Omental fat pad (tissue), 4 donors: ENCODE measurements at places on chromosomes 7 and 10. TPM values are rescaled to one million over a fixed set of nuclear protein-coding genes. Genes with fewer than 3 reads are reported as not detected.

The PRSS2 gene
- not detected for total RNA-seq

The MRC1 gene
- total RNA-seq: 140 TPM

The CYP3A5 gene
- 6.2 TPM for total RNA-seq

The GLI3 gene
- 10.0 TPM for total RNA-seq

The CPN1 gene
- not detected for total RNA-seq

The POU6F2 gene
- total RNA-seq: 0.56 TPM

The HOXA1 gene
- total RNA-seq: 0.75 TPM

The UTF1 gene
- not detected for total RNA-seq

The PRLHR gene
- not detected for total RNA-seq

The OPN4 gene
- 1.1 TPM for total RNA-seq

The SYT15B gene
- 9.3 TPM for total RNA-seq

The HGF gene
- 12.0 TPM for total RNA-seq

The TBX20 gene
- total RNA-seq: not detected

The UNCX gene
- not detected for total RNA-seq

The CDH23 gene
- total RNA-seq: 26.8 TPM

The RHOBTB1 gene
- total RNA-seq: 34.8 TPM

The SFMBT2 gene
- total RNA-seq: 7.9 TPM

The ZNF33B gene
- 8.5 TPM for total RNA-seq

The SORBS1 gene
- 120 TPM for total RNA-seq

The OIT3 gene
- not detected for total RNA-seq

The SPDYE2B gene
- total RNA-seq: not detected

The PRSS37 gene
- not detected for total RNA-seq

The SPDYE1 gene
- not detected for total RNA-seq

The NPSR1 gene
- total RNA-seq: not detected

The CCL24 gene
- 2.5 TPM for total RNA-seq

The PLXNA4 gene
- total RNA-seq: 37.1 TPM

The HYAL4 gene
- not detected for total RNA-seq

The LRRC17 gene
- total RNA-seq: 0.69 TPM

The TMEM213 gene
- total RNA-seq: not detected

The LEP gene
- total RNA-seq: 306 TPM

The GBX1 gene
- not detected for total RNA-seq

The UPK3B gene
- 636 TPM for total RNA-seq
